ENCODE measurements at places on chromosomes 1 and 21.

DNA sequence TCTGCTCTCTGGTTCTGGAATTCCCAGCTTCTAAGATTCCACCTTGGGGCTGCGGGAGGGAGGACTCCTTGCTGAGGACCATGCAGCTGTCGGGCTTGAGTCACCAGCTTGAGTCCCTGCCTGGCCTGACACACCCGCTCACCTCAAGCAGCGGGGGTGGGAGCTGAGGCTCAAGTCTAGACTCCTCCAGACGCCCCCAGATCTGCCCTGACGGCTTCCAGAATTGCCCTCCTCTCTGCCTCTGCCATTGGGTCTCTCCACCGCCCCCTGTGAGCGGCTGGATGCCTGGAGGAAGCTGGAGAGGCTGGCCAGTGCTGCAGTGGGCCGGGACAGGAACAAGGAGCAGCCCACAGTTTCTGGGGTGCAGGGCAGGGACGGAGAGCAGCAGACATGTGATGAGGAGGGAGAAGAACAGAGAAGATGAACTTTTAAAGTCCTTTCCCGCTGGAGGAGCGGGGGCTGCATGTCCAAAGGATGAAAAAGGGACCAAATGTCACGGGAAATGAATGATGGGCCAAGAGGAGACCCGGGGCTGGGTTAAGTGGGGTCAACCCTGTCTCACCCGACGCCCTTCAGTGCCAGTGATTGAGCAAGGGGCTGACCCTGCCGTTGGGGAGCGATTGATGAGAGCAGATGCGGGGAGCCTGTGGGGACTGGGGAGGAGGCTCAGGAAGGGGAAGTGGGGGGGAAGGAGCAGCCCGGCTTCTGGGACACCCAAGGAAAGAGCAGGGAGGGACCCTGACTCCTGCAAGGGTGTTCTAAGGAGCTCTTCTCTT, 13.5 kb downstream of the CRABP2 start:
- DNase-seq: no peak

- DNase-seq: no peak
Observed at GRCh38 chr1:229839800-229840199, 213.8 kb downstream of the URB2 start.

DNA sequence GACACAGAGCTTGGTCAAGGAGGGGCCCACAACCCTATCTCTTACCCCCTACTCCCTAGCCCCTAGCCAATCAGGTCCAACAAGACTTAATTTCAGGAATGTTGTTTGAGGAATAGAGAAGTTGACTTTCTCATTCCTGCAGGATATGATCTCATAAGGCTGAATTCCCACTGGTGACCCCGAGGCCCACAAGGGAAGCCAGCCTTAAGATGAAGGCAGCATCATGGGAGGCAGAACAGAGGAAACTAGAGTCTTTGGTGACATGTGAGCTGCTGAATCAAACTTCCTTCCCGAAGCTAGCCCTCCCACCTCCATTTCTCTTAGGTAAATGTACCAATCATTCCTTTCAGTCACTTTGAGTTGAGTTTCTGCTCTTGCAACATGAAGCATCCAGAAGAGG, 9.1 kb upstream of the PDIK1L start:
- no peak for DNase-seq

- DNase-seq: no peak
Observed at GRCh38 chr1:7824701-7825100, 28.2 kb downstream of the UTS2 start.

DNA sequence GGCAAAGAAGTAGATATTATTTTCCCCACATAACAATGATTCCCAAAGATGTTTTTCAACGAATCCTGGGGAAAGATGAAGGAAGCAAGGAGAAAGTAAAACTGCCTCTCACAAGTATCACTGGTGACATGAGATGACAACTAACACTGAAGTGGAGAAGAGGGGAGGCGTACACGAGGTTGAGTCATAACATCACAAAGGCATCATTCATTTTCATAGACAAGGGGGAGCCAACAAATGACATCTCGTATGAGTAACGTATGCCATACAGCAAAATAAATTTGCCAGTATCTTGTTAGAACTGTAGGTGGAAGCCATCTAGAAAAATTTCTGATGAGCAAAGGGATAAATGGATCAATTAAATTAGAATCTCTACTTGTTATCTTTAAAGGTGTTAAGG, 56.6 kb downstream of the ATP1B1 start:
- no peak for DNase-seq

GRCh38 chr1:109928591-109929111, 18.0 kb downstream of the CSF1 start:
- DNase-seq: no peak

- DNase-seq: peak; percentile 79
Observed at GRCh38 chr21:26169611-26170470, 729 bp downstream of the APP start.

GRCh38 chr1:83917959-83918358, 81.0 kb downstream of the TTLL7 start:
- no peak for DNase-seq

DNA sequence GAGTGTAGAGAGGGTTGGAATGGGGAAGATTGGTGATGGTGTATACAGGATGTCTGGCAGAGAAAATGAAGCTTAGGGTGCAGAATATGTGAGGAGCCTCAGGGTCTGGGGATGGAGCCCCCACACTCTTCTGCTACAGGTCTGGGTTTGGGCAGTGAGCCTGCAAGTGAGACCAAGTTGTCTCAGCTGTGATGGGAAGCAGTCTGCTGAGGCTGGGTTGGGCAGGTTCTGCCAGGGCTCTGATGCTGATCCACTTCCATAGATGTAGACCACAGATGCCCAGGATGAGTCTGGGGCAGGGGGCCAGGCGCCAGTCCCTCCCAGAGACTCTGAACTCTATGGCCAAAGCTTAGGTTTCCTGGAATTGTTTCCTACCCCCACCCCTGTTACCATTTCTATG, 516.9 kb downstream of the PTPRU start:
- no peak for DNase-seq

- no peak for DNase-seq
Observed at GRCh38 chr21:45511661-45512431, 30.4 kb downstream of the SLC19A1 start.

- no peak for DNase-seq
Observed at GRCh38 chr1:85818371-85818770, 110.1 kb upstream of the ZNHIT6 start.

DNA sequence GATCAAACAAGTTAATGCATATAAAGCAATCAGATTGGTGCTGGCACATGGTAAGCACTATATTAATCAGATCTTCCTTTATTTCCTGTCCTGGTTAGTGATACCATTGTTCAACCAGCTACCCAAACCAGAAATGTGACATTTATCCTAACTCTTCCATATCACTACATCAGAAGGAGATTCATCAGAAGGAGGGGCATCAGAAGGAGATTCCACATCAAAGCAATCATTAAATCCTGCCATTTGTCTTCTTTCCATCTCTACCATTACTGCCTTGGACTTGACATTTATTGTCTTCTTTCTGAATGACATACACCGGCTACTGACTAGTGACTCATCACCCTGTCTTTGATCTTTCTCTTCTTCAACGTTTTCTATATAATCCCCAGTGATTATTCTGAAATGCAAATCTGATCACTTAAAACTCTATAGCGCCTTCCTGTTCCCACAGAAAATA, 75.0 kb downstream of the DNM3 start:
- no peak for DNase-seq

DNA sequence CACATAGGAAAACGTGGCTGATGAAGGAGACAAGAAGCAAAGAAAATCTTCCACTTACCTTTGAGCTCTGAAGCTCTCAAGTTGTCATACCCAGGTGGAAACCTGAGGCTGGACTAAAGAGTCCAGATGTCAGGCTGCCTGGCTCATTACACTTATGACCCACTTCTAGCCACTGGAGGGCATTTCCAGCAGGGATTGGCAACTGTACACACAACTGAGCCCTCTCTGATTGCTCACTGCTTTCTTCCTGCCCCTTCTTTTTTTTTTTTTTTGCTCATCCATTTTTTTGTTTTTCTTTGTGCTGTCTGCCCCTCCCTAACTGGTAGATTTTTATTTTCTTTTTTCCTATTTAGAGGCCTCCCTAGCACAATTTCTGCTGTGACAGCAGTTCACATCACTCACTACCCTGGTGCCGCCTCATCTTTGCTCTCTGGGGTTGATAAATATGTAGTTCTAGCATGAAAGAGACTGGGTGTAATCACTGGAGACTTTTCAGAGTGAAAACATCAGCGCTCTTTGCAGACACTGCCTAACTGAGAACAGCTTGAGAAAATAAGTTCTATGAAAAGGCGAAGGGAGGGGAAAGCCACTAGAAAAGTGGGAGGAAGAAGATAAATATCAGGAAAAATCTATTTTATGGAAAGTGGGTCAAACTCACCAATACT, 334.5 kb downstream of the NUF2 start:
- no peak for DNase-seq

- DNase-seq: no peak
Observed at GRCh38 chr1:247576514-247576913, 11.6 kb upstream of the OR2G2 start.

GRCh38 chr1:151166505-151166956, 587 bp downstream of the SCNM1 start:
- no peak for DNase-seq

DNA sequence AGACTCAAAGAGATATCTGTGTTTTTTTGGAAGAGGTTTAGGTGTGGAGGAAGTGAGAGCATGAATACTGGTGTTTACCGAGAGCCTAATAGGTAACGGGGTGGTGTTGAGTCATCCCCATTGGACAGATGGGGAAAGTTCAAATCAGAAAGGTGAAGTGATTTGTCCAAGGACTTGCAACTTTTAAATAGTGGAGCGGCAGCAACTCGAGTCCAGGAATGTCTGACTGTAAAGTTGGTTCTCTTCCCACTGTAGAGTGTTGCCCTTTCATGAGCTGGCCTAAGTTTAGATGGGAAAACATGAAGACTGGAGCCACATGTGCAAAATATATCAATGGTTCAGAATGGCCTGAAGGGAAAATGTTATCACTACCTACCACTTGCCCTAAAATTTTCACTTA, 125.7 kb downstream of the LYPLAL1 start:
- no peak for DNase-seq

DNA sequence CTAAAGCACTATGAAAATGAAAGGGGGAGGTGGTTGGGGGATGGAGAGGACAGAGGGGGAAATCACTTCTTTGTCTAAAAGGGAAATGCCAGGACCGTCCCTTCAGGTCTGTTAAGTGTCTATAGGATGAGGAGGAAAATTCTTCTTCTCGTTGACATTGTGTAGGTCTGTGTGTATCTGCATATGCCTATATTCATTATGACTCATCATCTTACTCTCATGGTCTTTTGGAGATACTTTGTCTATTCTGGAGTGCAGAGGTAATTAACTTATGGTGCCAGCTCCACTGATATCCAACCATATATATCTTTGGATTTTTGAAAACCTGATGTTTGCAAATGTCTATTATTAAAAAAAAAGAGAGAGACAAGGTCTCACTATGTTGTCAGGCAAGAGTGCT, 143.7 kb downstream of the PBX1 start:
- no peak for DNase-seq

DNA sequence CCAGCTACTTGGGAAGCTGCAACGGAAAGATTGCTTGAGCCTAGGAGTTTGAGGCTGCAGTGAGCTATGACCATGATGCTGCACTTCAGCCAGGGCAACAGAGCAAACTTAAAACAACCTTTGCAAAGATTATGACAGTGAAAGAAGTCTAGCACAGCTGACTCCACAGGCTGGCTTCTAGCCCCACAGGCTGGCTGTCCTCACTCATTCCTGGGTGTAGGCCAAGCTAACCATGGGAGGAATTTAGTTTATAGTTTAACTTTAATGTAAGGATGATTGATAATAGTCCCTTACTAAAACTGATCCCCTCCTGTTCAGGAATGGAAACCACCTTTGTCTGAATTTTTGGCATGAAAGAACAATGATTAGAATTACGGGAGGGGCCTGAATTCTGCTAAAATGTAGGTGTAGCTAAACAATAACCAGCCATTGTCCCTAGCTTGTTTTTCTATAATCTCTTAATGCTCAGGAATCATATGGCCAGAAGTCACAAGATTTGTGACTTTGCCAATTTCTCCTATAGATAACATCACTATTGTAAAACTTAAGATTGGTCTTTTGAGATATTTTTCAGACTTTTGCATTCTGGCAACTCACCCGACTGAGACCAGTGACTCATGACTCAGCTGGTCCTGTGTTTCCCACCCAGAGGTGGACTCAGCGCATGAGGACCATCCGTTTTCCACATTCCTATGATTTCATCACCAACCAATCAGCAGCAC, 28.1 kb upstream of the SGIP1 start:
- DNase-seq: no peak

DNA sequence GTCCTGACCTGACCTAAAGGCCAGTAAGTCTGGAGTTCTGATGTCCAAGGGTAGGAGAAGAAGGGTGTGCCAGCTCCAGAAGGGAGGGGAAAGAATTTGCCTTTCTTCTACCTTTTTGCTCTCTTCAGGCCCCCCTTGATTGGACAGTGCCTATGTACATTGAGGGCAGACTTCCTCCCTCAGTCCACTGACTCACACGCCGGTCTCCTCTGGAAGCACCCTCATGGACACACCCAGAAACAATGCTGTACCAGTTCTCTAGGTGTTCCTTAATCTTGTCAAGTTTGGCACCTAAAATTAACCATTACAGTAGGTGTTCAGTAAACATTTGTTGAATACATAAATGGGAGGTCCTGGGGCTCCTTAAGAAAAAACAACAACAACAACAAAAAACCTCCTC, 51.0 kb upstream of the POU2F1 start:
- DNase-seq: no peak

DNA sequence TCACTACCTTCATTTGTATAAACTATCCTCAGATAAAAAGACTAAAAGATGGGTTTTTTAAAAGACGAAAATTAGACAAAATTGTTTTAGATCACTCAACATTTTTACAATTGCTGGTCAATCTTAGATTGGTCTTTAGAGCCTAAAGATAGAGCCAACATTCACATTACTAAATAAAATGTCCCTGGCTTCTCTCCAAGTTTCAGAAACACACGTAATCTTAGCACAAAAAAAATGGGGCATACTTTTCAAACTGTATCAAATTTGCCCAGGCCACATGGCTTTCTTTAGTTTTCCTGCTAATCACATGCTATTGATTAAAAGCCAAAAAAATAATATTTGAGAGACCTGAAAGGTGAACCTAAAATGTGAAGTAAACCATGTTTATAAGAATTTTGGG, 288.1 kb downstream of the DPYD start:
- DNase-seq: no peak

- DNase-seq: no peak
Observed at GRCh38 chr21:45056296-45056904, 18.0 kb upstream of the ADARB1 start.

DNA sequence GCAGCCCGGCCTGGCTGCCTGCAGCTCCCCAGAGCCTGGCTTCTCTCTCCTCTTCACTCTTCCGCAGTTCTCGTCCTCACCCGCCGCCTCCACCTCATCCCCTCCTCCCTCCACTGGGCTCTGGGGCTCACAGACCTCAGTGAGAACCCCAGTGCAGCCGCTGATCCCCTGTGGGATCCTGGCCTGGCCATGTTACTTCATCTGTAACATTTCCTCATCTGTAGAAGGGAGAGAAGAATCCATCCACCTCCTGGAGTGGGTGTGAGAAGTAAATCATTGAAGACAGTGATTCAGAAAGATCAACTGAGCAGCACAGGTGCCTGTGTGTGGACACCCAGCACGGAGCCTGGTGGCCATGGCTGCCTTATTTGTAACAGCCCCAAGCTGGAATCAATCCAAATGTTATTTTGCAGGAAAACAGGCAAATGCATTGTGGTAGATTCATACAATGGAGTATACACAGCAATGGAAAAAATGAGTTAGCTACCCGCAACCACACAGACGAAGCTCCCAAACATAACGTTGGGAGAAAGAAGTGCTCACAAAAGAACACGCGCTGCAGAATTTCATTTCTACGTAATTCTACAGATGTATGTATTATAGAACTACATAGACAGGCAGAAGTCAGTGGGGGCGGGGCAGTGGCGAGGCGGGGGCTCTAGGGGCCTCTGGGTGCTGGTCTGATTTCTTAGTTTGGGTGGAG, 8.7 kb downstream of the LAPTM5 start:
- no peak for DNase-seq
